ENCODE measurements at places on chromosomes 6 and 20.

DNA sequence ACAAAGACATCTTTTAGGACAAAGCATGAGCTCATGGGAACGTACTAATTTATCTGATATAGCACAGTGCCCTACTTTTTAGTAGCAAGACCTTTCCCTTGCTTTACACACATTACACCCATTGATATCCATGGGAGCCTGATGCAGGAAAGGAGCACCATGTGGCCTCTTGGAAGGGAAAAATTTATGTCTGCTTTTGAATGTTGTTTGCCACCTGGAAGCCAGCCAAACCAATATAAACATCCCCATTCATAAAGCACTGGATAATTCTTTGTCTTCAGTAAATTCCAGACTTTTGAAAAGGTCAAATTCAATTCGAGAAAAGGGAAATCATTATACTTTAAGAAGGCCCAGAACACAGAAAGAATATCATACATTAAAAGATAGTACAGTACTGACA is 152.3 kb upstream of the BEND6 start:
- no peak for DNase-seq

- DNase-seq, result no peak
Measured at GRCh38 chr20:49976542-49976941, 6.2 kb upstream of the SNAI1 start.

GRCh38 chr6:148186916-148187315 is 155.7 kb upstream of the SASH1 start:
- no peak for DNase-seq

GRCh38 chr6:118776607-118777549 is 117.1 kb upstream of the ASF1A start:
- DNase-seq, result peak; percentile 77

- no peak for DNase-seq
Measured at GRCh38 chr6:30491991-30492952, 3.0 kb downstream of the HLA-E start.

DNA sequence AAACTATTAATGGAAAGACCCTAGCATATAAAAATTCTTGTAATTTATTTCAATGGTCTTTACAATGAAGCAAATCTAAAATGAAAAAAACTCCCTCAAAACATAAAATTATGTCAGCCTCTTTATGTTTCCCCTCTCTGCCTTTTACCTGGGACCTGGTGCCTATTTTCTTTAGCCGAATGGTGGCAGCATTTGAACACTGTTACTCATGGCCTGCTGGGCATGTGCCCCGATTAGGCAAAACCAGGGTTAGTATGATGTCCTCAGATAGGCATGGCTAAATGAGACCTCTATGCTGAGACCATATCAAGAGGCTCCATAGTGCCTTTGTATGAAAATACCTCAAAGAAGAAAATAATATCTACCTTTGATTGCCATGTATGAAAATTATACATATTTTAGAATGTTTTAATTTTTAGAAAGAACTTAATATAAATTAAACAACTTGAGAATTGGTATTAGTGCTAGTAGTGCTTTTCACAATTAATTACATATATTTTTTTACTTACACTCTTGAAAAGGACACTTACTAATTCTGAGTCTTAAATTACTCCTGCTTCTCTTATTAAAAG is 22.5 kb upstream of the C6orf58 start:
- peak; percentile 55 for DNase-seq

GRCh38 chr6:93196406-93196970 is 222.9 kb downstream of the EPHA7 start:
- no peak for DNase-seq

- peak; percentile 58 for DNase-seq
Measured at GRCh38 chr6:90044833-90045381, 150.6 kb downstream of the GJA10 start.

- DNase-seq, result no peak
Measured at GRCh38 chr6:15818044-15818443, 155.2 kb upstream of the DTNBP1 start.

- no peak for DNase-seq
Measured at GRCh38 chr20:38272961-38273360, 12.4 kb upstream of the KIAA1755 start.

DNA sequence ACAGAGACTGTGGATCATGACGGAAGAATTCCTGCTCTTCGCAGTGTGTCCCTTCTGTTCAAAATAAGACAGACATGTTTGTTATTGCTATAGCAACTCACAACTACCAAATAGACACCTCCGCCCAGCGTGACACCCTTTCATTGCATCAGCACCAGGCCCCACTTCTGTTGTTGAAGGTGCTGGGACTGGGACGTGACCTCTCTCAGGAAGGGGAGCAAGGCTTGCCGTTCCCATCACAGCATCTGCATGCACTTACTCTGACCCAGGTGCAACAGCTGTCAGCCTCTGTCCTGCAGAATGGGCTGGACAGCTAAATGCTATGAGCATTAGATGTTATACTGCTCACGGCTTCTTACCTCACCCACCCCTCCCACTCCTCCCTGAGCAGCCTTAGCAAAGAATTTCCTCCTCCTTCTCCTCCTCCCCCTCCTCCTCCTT is 94.1 kb downstream of the DACT2 start:
- DNase-seq, result no peak

GRCh38 chr6:5507131-5507681 is 245.9 kb downstream of the FARS2 start:
- peak; percentile 8 for DNase-seq

DNA sequence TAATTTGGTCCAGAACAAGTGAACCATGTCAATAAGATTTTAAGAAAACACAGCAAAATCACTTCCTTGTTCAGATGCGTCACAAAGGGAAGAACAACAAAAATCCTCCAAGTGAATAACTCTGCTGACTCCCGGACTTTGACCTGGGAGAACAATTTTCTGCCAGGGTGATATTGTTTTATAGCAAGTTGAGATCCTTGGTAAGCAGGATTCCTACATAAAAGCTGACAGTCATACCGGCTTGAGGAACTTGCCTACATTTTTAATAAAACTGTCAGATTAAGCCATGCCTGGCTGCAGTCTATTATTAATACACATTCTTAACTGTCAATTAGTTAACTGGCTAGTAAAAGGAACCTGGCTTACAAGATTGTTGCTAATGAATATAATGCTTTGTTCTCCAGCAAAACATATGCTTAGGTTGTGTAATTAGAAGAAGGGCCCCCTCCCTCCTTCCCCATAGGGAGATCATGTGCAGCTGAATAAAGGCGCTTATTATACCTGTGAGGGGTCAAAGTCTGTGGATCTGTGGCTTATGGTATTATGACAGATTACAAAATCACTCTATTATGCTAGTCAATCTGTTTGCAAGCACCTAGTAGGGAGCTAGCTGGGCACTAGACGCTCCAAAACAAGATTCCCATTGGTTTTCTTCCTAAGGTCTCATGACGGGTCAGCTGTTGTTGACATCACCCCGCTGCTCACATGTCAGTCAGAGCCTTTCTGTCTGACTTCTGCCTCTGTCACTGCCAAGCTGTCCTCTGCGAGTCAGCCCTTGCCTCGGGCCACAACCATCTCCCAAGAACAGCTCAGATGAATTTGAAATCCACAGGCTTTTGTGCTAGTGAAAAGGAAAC is 44.6 kb upstream of the SEC63 start:
- no peak for DNase-seq

- no peak for DNase-seq
Measured at GRCh38 chr6:5730585-5731263, 276.0 kb downstream of the NRN1 start.

- DNase-seq, result peak; percentile 9
Measured at GRCh38 chr20:21101932-21102575, 4.1 kb downstream of the LINC00237 start.

DNA sequence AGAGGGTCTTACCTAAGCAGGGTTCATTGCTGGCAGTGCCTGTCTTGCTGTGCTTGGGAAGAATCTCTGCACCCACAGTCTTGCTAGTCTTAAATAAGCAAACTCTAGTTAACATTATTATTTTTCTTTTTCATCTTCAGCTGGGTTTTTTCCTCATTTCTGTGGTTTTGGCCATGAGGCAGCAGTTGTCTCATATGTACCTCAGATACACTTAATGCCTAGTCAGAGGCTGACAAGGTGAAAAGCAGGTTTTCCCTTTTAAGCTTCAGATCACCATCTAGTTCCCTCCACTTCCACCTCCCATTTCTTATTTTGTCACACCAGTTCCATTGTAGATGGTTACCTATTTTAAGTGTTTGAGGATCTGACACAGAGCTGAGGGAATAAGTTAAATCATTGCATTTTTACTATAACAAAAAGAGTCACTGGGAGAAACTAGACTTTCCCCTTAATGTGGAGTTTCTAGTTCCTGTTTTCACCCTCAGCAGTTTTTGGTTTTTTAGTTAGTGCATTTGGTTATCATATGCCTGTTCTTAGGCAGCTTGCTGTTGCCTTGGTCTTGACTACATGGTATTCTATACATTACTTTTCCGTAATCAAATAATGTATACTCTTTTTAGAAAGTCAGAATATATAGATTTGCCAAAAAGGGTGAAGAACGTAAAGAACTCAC is 46.0 kb downstream of the AFDN start:
- DNase-seq, result no peak

DNA sequence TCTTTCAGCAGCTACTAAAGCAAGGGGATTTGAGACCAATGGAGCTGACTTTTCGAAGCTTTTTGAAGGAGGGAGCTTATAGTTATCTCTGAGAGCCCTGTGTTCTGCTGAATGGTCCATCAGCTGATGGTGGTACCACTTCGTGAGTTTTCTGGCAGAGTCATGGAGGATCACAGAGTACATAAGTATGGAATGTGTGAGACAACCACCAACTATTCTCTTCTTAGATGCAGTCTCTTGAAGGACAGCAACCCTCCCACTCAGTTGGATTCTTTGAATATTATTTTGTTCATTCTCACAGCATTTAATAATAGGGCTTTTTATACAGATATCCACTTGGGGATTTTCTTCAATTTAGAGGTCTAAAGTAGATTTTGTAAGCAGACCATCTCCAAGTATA is 75.3 kb downstream of the ELOVL2 start:
- no peak for DNase-seq

DNA sequence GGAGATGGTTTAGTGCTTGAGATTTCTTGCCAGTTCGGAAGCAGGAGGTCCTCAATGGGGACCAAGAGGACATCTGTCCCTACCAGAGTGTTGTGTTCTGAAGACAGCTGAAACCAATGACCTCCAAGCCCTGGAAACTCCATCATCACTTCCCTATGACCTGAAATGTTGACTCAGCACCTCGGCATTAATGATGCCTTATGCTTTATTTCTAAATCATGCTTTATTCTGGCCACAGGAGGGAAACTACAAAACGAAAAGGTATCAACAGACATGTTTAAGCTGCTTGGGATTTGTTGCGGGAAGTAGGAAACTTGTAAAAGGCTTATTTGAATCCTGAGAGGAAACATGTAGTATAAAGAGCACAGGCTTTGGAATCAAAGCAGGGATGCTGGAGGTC is 389.1 kb upstream of the CHD6 start:
- no peak for DNase-seq

DNA sequence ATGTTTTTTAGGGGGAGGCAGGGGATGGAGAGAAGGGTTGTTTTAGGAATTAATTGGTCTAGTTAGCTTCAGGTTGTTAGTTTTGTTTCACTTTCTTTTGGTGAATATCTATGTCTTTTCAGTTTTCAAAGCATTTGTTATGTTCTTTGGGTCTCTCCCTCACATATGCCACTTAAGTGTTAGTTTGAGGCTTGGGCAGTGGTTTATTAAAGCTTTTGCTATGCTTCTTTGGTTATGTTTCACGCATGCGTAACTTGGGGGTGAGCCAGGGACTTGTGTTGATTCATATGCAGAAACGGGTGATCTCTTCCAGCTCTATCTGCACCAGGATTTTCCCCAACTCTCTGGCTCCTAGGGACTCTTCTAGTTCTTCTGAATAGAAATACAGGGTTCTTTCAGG is 11.4 kb upstream of the MMS22L start:
- no peak for DNase-seq

DNA sequence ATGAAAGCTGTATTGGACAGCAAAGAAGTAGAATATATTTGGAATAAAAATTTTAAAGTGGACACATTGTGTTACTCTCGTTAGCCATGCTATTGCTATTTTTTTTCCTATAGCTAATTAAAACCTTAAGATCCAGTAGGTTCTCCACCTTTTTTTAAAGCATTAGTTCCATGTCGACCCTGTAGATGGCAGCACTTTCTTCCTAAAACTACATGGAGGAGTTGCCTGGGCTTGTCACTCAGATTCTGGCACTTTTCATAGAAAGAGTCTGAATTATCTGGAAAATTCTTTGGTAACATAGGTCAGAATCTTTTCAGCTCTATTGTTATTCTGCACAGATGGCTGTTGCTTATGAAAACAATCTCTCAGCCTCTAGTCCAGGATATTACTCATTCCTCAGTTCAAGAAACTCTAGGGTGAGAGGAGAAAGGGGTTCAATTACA is 42.0 kb upstream of the ESR1 start:
- peak; percentile 70 for DNase-seq

Data from activated CD4-positive, alpha-beta T cell treated with anti-CD3 and anti-CD28 coated beads, Interleukin-10, Interleukin-2, amounts not matched to agents 100 ng/mL and 50 ng/mL, durations not matched to agents 16 hours and 8 hours (primary cell).